ENCODE measurements at places on chromosomes 16 and 17.

- no peak for DNase-seq
Observed at GRCh38 chr16:66128371-66128770, 238.1 kb upstream of the CDH5 start.

- peak; percentile 28 for DNase-seq
Observed at GRCh38 chr17:75535119-75535537, 9.6 kb downstream of the LLGL2 start.

DNA sequence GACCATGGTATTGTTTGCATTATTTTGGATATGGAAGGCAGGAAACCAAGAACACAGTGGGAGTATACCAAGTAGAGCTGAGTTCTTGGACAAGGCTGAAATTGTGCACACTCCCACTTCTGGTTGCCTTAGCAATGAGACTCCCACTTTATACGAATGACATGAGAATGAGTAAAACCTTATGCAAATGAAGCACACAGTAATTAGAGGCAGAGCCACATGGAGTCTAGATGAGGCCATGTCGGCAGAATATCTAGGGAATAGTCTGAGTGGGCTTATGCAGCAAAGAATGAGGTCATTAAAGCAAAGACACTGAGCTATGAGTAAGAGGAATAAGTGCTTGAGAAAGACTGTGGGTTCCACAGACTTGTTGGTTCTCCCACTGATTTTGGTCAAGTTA, 178.7 kb downstream of the GRIN2A start:
- no peak for DNase-seq

GRCh38 chr16:88697831-88698615, 8.2 kb downstream of the RNF166 start:
- DNase-seq: no peak

DNA sequence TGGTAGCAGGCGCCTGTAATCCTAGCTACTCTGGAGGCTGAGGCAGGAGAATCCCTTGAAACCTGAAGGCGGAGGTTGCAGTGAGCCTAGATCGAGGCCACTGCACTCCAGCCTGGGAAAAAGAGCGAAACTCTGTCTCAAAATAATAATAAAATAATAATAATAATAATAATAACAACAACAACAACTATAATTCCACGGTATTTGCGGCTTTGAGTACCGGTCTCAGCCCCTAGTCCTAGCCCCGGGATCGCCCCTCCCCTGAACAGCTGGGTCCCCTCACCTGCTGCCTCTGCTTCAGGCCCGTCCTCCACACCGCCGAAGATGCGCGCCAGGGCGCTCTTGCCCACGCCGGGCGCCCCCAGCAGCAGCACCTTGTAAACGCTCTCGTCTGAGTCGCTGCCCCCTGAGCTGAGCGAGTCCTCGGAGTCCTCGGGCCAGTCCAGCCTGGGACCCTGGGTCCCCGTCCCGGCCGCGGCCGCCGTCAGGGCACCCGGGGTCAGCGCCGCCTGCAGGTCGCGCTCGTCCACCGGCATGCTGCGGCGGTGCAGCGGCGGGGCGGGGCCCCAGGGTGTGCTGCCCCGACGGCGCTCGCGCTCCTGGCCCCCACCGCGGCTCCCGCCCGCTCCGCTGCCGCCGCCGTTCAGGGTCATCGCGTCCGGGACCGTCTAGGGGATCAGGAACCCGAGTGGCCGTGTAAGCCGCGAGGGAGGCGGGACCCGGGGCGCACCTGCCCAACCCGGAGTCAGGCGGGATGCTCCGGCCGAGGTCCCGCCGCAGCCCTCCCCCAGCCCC, 611 bp downstream of the RRAD start:
- no peak for DNase-seq

- DNase-seq: no peak
Observed at GRCh38 chr17:28113269-28113668, 70.8 kb downstream of the NLK start.

- no peak for DNase-seq
Observed at GRCh38 chr16:70680495-70681381, 5.1 kb downstream of the MTSS2 start.

GRCh38 chr17:55897301-55897700, 146.4 kb downstream of the PCTP start:
- no peak for DNase-seq

- no peak for DNase-seq
Observed at GRCh38 chr17:50466371-50467113, 2.1 kb downstream of the CHAD start.

- DNase-seq: no peak
Observed at GRCh38 chr16:11135464-11135973, 120.5 kb downstream of the SOCS1 start.

- no peak for DNase-seq
Observed at GRCh38 chr16:12435730-12436129, 368.0 kb downstream of the CPPED1 start.

GRCh38 chr17:42049834-42050392, 488 bp downstream of the C17orf113 start:
- no peak for DNase-seq

DNA sequence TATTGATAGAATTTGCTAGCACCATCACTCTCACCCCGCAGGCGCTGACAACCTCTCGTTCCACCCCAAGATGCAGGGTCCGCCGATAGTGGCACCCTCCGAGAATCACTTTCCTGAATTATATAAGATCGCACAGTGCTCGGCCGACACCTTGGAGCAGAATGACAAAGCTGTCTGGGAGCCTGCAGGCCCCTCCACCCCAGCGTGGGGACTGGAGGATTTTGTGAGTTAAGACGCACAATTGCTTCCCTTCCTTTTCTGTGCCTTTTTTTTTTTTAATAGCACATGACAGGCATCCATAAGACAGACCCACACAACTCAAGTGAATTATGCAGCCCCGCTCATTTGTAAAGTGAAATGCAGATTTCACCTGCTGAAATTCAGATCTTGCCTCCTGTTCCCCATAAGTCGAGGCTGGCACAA, 155.3 kb downstream of the C16orf78 start:
- DNase-seq: no peak

All from stimulated activated CD8-positive, alpha-beta memory T cell treated with anti-CD3 and anti-CD28 coated beads, Interleukin-4, amount 100 ng/mL, for 1 hour (primary cell).